ENCODE measurements at places on chromosomes 11 and 22. TPM values are rescaled to one million over a fixed set of nuclear protein-coding genes. Genes with fewer than 3 reads are reported as not detected.

GRCh38 chr22:40637183-40638150, 948 bp upstream of the MRTFA start:
- no peak for DNase-seq

GRCh38 chr11:79333355-79333754, 107.5 kb downstream of the TENM4 start:
- no peak for DNase-seq

DNA sequence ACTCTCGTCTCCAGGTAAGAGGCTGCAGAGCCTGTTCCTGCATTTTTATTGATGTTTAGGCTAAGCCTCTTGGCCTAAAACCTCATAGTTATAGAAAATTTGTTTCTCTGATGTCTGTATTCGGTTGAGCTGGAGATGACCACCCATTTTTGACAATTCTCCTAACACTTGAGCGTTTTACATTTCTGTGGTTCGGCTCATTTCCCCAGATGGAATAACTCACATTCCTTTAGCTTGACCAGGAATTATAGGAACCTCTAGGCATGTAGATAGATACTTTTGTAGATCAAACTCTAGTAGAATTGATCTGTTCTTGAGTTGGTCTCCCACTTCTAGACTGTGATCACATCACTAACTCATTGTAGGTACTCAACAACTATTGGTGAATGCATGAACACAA, 172.6 kb upstream of the CADM1 start:
- DNase-seq: no peak

- DNase-seq: no peak
Measured at GRCh38 chr22:30940685-30941362, 27.8 kb downstream of the MORC2 start.

DNA sequence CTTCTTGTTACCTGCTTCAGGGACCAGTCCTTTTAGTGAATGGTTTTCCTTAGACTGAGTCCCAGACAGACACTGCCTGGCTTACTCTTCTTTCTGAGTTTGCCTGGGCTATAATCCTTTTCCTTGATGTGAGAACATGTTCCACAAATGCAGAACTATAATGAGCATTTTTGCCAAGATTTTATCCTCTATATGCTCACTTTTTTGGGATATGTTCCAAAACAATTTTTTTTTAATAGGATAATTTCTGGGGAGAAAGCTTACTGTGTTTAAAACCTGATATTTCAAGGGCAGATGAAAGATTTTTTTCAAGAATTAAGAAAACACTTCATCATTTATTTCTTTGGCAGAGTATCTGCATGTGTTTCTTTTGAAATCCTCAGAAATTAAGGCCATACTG, 110.0 kb upstream of the TENM4 start:
- DNase-seq: no peak

YPEL4 gene
- not detected for total RNA-seq

CFAP300 gene
- not detected for total RNA-seq

MS4A12 gene
- total RNA-seq: not detected
